8988T (cell line): ENCODE measurements at places on chromosomes 4 and X.

DNA sequence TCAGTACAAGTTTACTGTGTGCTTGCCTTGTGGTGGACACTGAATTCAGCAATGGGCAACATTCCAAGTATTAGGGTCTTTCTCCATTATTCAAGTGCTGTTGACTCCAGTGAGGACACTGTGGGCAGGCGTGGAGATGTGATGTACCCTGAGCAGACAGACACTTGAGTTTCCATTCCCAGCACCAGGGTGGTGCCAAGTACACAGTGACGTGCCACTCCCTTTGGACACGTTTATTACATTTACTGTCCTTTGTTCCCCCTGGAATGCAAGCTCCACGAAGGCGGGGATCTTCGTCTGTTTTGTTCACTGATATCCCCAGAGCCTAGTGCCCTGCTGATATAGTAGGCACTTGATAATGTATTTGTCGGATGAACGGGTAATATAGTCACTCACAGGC, 130.6 kb upstream of the STX18 start:
- no peak for DNase-seq

GRCh38 chr4:170259631-170260153, 169.9 kb upstream of the AADAT start:
- DNase-seq, result peak; percentile 12

DNA sequence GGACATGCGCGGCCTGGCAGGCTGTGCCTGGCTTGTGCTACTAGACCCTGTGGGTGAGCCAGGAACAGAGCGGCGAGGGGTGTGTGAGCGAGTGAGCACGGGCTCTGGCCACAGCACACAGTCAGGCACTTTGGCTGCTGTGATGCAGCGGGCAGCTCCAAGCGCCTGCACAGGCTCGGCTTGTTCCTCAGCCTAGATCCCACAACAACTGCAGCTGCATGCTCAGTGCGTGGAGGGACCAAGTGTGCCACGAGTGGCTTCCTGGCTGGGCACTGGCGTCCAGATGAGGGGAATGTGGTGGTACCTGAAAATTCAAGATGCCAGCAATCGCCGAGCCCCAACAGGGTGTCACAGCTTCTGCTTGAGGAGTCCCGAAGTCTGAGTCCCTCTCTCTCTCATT, 1056.6 kb downstream of the RAPGEF2 start:
- DNase-seq, result no peak

- no peak for DNase-seq
These were observed 82.1 kb upstream of the NKX1-1 start for GRCh38 chr4:1488357-1488756.

DNA sequence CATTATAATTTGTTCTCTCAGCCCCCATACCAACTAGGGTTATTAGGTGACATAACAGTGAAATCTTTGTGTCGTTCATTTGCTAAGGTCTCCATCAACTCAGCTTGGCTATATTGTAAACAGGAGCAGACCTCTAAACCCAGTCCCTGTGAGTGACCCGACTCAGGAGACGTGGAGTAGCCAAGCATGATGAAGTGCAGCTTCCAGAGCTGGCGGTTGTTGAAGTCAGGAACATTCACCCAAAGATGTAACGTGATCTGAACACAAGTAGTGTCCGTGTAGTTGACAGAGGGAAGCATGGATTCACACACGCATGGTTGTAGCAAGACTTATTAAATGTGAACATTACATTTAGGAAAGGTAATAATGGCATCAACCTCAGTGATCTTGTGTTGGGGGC, 102.3 kb downstream of the FAM193A start:
- no peak for DNase-seq

GRCh38 chr4:7156761-7157488, 35.4 kb upstream of the SORCS2 start:
- DNase-seq, result no peak

DNA sequence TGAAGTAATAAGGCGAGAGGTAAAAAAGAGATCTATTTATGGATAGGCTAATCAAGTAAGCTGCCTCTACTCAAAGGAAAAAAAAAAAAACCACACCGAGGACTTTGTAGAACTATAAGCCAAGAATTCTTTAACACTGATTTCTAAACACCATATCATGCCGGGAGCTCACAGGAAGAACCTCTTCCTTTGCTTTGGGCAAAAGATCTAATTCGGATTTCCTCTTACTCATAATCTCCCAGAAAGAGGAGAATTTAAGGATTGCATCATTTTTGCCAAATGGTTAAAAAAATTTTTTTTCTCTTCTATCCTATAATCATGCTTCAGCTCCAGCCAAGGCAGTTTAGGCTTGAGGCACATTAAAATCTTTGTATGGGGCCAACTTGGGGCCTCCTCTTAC, 95.5 kb downstream of the ZNF827 start:
- DNase-seq, result no peak

DNA sequence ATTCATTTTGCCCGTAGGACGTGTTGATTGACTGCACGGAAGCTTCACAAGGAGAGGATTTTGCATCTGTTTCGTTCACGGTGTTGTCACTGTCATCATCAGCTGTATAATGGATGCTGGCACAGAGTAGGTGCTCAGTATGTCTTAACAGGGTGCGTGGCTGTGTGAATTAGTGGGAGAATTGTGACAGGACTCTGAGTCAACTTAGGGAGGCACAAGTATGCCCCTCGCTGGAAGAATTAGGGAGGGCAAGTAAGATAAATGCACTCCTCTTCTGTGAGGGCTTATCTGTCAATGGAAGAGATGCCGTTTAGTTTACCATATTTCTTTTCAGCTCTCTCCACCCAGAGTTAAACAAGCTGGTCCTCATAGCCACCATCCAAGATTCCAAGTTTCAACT, 107.2 kb downstream of the TRIML1 start:
- DNase-seq, result no peak

GRCh38 chrX:121032531-121032930, 14.9 kb upstream of the GLUD2 start:
- no peak for DNase-seq

- DNase-seq, result no peak
These were observed 15.1 kb upstream of the MAD2L1 start for GRCh38 chr4:120081726-120082125.

DNA sequence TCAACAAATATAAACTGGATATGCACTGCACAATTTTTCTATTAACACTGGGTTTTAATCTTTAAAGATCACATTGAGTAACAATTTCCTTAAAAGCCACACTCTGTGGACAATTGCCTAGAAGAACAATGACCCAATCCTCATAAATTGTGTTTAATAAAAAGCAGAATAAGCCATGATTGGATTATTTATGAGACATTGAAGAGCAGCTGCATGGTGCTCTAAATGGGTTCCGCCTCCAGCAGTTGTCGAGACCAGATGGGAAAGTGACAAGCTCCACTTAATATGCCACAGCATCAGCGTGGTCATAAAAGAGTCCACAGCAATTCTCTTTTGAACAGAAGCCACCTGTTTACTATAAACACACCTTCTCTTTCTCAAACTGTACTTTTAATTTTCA, 635.2 kb upstream of the FRG1 start:
- no peak for DNase-seq

DNA sequence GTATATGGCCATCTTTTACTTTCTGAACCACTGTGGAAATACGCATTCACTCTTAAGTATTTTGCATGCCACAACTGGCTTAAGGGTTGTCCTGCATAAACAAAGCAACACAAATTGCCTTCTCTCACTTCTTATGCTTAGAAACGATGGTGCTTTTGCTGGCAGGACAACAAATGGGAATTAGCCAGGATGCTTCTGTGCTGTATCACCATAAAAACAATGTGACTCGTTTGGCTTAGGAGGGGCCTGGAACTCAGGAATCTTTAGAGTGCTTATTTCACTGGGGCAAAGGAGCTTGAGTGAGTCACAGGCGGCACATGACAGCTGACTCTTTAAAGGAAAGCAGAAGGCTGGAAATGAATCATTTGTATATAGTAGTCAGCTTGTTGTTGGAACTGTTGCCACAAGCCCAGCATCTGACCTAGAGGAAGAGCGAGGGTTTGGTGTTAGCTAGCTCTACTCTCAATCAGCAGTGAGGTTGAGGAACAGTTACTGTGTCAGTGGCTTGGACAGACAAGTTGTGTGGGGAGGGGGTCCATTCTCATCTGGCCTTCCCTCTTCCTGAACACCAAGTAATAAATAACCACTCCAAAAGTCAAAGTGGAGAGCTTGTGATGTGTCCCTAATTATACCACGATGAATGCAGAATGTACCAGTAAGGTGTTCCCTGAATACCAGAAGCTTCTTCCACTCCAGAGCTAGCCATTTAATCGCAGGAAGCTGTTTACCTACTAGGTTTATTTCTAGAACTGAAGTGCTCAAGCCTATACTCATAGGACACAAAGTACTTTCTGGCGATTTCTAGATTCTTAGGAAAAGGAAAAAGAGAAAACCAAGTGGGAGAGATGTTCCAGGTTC, 293.1 kb downstream of the CAMK2D start:
- DNase-seq, result no peak

- DNase-seq, result no peak
These were observed 26.6 kb upstream of the HS3ST1 start for GRCh38 chr4:11455201-11455835.

DNA sequence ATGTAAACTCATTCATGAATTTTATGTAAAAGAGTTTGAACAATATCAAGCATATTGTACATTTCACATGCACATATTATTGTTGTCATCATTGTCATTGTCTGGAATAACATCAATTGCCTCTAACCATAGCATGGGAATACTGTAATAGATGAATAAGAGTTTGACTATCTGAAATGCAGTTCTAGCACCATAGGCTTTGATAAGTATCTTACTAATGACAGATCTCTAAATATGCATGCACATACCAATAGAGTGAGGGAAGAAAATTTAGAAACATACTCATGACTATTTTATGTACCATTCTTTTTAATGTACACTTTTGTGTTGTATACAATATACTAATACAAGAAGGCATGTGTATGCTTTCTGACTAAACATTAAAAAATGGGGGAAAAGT, 161.6 kb upstream of the SPRY1 start:
- DNase-seq, result no peak

GRCh38 chr4:78493731-78494130, 57.8 kb upstream of the ANXA3 start:
- DNase-seq, result no peak

DNA sequence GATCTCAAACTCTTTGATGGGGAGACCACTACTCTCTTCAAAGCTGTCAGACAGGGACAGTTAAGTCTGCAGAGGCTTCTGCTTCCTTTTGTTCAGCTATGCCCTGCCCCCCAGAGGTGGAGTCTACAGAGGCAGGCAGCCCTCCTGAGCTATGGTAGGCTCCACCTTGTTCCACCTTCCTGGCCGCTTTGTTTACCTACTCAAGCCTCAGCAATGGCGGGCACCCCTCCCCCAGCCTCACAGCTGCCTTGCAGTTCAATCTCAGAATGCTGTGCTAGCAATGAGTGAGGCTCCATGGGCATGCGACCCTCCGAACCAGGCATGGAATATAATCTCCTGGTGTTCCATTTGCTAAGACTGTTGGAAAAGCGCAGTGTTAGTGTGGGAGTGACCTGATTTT, 42.1 kb upstream of the UGT2B10 start:
- no peak for DNase-seq

DNA sequence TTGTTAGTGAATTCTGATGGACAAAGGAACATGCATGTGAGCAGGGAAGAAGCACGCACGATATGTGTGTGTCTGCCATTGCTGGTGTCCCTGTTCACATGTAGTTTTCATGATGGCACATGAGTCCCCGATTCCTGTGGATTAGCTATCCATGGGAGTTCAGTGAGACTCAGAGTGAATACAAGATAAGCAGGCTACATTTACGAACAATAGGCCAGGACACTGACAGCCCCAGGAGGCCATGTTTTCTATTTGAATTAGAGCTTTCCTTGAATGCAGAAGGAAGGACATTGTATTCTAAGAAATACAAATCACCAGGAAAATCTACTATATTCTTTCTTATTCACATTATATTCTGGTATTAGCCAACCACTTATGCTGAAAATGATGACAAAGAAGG, 171.4 kb downstream of the PPP1R2C start:
- no peak for DNase-seq

DNA sequence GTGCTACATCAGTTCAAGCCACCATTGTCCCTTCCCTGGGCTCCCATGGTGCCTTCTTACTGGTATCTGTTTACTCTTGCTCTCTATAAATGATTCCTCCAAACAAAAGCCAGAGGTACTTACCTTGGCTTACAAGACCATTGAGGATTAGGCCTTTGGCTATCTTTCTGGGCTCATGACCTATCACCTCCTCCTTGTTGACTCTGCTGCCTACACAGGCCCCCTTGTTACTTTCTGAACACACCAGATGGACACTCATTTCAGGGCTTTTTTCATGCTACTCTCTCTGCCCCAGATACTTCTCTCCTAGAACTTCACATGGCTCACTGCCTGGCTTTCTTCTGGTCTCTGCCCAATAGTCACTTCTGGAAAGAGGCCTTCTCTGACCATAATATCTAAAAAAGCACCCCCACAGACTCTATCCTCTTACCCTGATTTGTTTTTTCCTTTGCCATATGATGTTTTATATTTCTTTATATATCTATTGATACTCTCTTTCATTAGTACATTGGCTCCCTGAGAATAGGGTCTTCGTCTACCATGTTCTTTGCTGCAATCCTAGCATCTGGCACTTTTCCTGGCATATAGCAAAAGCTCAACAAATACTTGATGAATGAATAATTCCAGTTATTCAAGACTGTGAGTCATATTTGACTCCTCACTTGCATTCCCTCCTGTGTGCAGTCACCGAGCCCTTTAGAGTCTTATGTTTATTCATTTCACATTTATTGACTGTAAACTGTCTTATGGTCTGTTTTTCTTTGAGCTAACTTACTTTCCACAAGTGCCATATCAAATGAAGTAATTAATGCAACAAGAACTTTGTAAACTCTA, 27.1 kb upstream of the TAPT1 start:
- DNase-seq, result peak; percentile 39

- no peak for DNase-seq
These were observed at the start of gene MAGEE2 for GRCh38 chrX:75784680-75785491. Gene MAGEE2 (minus strand): TSS chrX:75785254. CDS start chrX:75785051, 203 bp downstream.
